AG10803 (cell line): ENCODE measurements at places on chromosomes 3 and 15.
A peak's percentile ranks its signal among the peaks of the same experiment; 100 is the strongest.

DNA sequence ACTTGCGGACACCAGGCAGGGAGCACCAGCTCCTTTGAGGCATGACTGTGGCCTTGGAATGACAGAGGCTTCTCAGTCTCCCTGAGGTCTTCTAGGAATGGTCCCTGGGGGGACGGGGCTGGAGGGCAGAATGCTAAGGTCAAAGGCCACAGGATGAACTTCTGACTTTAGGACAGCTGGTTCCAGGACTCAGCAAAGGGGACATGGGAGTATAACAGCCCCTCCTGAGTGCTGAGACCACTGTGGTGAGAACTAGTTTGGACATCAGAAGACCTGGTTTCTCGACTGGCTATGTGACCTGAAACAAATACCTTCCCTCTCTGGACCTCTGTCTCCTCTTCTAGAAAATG is 17.8 kb downstream of the ITGA11 start:
- no peak for DNase-seq

DNA sequence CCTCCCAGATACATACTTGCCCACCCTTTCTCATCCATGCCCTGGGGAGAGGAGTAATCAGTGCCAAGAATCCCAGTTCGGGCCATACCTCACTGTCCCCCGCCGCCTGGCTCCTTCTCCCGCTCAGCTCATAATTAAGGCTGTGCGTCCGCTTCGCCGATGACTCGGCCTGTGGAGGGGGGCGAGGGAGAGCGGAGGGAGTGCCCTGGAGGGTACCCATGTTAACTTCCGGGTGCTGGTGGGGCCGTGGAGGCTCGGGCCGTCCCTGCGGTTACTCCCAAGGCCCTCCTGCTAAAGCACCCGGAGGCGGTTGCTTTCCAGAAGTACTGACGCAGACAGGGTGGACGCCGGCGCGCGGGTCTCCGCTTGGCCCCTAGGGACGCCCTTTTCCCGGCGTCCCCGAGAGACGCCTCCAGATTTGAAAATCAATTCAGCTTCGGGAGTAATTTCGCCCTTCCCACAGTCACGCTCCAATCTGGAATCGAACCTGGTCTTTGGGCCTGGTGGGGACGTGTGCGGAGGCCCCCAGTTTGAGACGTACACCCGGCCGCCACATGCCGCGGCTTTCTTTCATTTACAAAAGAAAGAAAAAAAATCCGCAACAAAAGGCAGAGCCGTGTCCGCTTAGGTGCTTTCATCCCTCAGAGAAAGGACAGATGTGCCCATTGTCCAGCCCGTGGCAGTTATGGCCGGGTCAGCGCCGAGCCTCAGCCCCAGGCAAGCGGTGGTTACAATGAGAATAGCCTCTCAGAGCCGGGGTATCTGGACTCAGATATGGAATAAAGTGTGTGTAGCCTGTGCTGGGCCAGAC is 1.0 kb upstream of the ONECUT1 start:
- DNase-seq: no peak

DNA sequence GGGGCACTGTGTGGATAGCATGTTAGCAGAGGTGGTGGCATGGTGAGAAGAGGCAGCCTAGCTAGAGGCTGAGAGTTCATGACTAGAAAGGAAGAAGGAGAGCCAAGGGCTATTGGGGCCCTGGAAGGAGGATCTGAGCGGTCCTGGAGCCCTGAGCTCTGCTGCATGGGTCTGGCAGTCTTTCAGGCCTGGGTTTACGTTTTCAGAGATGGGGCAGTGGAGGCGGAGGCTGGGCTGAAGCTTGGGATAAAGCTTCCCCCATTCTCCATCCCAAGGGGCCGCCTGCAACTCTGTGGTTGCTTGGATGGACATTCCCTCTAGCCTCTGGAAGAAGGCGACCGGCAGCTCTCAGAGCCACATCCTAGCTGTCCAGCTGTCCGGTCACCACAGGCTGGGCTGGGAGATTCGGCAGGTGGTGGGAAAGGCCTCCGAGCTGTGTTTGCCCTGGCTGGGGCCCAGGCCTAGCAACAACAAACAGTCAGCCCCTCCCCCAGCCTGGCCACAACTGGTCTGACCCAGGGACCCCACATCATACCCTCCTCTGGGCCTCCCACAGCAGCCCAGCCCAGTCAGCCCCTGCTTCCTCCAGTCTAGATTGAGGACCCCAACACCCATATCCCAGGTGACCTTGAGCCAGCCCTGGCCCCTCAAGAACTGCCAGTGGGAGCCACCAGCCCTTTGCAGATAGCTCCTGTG is 1.8 kb upstream of the SLC38A3 start:
- DNase-seq: no peak

- DNase-seq: no peak
Observed at GRCh38 chr15:82750831-82751180, 41.1 kb upstream of the AP3B2 start.

GRCh38 chr15:62426387-62426956 is 261.4 kb upstream of the C2CD4B start:
- peak; percentile 93 for DNase-seq

DNA sequence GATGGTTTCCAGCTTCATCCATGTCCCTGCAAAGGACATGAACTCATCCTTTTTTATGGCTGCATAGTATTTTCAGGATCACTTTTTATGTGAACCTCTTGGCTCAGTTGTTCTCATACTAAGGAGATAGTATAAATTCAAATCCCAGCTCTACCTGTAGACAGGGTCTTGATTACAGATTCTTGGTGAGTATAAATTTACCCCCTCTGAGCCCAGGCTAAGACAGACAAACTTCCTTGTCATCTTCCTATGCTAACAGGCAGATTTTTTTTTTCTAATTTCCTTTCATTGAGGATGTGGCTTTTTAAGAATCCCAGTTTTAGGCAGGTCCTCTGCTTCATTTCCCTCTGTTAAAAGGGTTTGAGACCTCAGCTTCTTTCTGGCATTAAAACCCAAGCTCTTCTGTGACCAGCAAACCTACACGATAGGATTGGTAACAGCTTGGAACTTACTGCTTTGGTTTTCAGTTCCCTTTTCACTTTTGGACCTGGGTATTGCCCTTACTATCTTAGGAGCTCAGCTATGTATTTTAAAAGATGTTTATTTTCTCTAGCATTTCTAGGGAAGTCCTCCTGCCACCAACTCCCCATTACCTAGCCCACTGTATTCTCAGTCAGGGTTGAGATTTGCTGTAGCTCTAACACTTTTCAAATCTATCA is 72.5 kb downstream of the VPS8 start:
- no peak for DNase-seq

DNA sequence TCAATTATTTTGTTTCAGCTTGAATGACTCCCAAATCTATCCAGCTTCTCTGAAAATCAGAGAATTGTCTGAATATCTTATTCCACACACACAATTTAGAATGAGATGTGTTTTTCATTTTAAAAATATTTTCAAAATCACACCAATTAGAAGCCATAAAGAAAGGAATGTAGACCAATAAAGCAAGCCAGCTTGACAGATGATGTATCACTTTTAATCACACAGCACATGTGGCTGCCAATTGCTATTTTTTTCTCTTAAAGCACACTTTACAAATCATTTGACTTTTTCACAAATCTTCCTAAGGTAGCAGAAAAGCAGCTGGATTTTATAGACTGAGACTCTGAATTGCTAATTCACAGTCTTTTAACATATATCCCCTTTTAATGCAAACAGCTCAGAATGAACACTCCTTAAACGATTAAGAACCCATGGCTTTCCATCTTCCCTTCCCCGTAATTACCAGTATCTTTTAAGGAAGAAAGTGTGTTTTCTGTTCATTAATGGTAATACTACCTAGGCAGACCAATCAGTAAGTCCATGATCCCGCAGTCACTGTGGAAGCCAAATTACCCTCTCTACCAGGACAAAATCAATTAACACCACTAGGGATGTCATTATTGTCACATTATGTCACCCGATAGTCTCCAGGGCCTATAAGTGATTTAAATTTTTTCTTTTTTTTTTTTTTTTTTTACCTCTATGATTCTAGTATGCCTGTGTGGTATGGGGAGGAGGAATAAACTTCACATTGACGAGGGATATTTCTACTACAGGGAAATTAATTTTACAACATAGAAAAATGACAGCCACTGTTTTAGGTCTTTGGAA is 250.0 kb upstream of the VEPH1 start:
- DNase-seq: peak; percentile 76

- DNase-seq: no peak
Observed at GRCh38 chr15:40062816-40063562, 24.0 kb upstream of the SRP14 start.

GRCh38 chr3:179551349-179552105 is 11.2 kb upstream of the ACTL6A start:
- no peak for DNase-seq

- DNase-seq: peak; percentile 47
Observed at GRCh38 chr15:90413411-90414379, 25.7 kb downstream of the IQGAP1 start.

GRCh38 chr3:184765730-184766074 is 46.3 kb upstream of the VPS8 start:
- peak; percentile 44 for DNase-seq

DNA sequence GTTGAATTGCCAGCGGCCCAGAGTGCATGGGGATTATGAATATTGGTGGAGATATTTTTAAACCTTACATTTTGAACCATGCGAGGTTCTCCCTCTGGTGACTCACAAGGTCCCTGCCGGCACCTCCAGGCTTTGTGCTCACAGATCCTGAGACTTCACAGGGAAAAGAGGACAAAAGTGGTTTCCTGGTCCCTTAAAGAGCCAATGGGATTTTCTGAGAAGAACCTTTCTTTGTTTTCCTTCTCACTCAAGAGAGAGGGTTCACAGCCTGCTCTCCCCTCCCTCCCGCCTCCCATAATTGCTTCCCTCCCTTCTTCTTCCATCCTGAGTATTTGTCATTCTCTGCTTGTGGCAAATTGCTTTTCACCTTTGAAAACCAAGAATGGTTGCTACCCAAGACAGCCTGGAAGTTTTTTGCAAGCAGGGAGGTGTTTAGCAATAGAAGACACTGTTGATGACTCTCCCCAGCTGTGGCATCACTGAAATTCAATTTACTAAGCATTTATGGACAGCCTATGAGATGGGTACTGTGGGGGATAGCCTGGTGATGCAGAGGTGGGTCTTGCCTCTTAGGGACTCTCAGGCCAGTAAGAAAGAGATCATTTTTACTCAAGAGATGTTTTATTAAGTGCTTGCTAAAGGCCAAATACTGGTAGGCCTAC is 76.6 kb downstream of the CPN2 start:
- DNase-seq: peak; percentile 39

- DNase-seq: no peak
Observed at GRCh38 chr3:23809840-23810342, 4.1 kb downstream of the UBE2E1 start.

GRCh38 chr3:152718810-152719209 is 116.1 kb upstream of the P2RY1 start:
- DNase-seq: no peak

DNA sequence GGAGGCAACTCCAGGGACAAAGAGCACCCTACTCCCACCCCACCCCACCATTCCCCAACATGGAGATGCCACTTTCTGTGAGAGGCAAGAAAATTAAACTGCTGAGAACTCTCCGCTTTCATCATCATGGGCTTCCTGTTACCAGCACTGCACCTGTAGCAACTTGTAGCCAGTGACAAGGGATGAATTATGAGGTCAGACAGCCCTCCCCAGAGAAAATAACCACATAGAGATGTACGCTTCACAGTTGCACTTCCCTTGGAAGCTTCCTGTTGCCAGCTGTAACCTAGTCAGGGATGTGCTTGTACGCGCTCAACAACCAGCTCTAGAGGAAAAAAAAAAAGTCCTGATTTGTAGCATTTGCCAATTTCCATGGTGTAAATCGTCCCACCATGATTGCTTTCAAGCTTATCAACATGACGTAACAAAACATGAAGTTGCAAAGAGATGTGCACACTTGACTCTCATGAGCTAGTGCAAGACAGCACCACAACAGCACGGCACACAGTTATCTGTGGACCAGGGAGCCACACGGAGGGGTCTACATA is 145.4 kb downstream of the RAB11A start:
- DNase-seq: no peak

DNA sequence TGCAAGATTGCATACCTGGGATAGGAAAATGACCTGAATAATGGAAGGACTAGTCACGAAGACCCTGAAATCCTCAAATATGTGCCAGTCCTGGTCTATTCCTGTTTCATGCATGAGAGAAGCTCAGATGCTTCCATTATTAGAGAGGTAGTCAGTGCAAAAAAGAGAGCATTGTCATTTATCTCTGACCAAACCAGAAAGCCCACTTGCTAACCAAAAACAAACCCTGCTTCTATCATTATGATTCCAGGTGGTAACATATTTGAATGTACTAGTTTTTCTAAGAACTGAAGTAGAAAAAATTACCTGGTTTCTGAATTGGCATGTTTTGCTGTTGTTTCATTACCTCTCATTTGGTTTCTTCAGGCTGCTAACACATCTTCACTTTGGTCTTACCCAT is 160.8 kb upstream of the MANF start:
- DNase-seq: no peak

DNA sequence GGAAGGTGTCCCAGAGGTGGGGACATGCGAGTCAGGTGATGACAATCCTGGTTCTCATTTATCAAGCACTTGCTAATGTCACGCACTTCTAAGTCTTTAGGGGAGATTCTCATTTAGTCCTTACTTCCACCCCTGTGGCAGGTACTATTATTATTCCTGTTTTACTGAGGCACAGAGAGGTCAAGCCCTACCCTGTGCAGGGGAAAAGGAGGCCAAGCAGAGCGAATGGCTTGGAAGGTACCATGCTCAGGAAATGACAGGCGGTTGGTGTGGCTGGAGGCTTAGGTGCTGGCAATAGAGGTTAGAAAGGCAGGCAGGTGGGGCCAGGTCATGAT is 268.9 kb downstream of the UACA start:
- DNase-seq: no peak

DNA sequence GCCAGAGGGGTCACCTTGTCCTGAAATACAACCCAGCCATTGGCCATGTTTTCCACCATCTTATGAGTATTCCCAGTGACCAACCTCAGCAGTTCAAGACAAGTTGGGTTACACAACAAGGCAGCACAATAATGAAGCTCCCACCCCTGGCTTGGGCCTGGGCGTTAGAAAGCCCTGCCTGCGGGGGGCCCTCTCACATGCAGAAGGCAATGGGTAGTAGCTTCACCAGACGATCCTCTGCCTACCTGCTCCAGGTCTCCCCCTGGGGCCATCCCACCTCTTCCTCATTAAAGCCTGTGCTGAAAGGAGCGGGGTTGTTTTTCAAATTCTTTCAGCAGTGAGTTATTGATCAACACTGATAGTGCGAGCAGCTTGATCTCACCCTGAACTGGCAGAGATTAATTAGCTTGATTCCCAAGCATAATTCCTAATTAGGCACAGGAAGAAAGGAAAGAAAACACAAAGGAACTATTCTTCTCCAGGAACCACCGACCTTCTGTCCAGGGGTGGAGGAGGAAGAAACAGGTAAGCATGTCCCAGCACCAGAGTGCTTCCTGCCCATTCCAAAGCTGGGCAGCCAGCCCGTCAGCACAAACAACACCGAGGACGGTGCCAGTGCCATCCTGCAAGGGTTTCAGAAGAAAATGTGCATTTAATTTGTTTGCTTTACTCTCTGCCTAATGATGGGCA is 79.7 kb upstream of the CGNL1 start:
- no peak for DNase-seq
